ENCODE measurements at places on chromosomes 5 and 9.
A peak's percentile ranks its signal among the peaks of the same experiment; 100 is the strongest.

DNA sequence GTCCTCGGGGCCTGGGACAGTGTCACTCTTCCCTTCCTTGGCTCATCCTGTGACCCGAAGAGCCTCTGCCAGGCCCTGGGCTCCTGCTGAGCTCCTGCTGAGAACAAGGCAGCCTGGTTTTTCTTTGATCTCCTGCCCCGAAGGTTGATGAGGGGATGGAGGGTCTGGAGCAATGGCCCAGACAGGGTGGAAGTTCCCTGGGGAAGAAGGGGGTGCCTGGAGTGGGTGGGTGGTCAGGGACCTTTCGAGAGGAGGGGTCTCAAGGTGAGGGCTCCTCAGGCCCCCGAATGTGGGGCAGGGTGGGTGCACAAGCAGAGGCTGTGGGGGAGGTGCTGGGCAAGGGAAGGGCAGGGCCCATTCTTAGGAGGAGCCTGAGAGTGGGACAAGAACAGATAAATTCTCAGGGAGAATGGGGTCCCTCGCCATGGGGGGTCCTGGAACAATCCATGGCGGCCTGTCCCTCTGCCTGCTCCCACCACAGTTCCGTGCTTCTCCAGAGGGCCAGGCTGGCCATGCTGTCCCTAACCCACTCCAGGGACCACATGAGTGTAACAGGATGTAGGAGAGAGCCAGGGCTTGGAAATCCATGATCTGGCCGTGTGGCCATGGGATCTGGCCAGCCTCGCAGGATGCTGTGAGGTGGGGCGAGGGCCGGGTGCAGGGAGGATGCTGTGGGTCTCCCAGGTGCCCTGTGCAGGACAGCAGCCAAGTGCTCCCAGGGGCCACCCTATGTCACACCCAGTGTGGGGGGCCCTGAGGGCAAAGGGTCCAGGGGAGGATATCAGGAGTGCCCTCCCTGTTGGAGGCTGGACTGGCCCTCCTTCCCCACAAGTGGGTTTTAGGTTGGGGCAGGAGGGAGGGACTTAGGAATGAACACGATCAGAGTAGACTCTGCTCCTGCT is 128.5 kb upstream of the LPCAT1 start:
- DNase-seq, result no peak

- DNase-seq, result no peak
These were observed 14.8 kb upstream of the FSTL4 start for GRCh38 chr5:133627180-133627579.

DNA sequence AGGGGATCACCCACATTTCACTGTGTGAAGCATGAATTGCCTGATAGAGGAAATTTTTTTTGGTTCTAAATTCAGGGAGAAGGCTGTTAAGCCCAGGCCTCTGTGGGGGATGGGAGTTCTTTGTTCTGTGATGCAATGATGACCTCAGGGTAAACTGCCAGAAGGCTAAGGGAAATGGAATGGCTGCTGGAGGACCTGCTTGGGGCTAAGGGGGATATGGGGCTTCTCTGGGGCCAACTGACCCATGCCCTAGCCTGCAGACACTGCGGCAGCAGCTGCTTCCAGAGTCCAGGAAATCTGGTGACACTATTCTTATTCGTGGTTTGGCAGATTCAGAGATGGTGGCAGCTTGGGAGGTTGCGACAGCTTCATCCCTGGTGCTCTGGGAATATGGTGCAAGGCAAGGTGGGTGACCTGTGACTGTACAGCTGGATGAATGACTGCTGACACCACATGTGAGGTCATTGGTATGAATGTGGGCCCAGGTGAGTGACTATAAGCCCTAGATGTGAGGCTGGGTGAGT is 30.3 kb downstream of the VCP start:
- no peak for DNase-seq

- DNase-seq, result no peak
These were observed 84.4 kb upstream of the HSPA9 start for GRCh38 chr5:138659561-138659960.

GRCh38 chr9:130555968-130556367 is 23.4 kb upstream of the FUBP3 start:
- DNase-seq, result no peak

GRCh38 chr5:76641514-76642120 is 18.4 kb upstream of the F2RL2 start:
- peak; percentile 34 for DNase-seq

DNA sequence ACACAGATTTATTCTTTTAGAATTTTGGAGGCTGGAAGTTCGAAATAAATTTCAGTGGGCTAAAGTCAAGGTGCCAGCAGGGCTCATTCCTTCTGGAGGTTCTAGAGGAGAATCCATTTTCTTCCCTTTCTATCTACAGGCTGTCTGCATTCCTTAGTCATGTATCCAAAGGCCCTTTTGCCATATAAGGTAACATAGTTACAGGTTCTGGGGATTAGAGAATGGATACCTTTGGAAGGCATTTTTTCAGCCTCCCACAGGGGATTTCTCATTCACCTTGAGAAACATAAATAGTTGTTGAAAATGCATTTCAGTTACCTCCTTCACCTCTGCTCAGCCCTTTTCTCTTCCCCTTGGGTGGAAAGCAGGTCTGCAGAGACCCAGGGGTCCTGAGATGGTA is 280.0 kb upstream of the MAP3K1 start:
- no peak for DNase-seq

DNA sequence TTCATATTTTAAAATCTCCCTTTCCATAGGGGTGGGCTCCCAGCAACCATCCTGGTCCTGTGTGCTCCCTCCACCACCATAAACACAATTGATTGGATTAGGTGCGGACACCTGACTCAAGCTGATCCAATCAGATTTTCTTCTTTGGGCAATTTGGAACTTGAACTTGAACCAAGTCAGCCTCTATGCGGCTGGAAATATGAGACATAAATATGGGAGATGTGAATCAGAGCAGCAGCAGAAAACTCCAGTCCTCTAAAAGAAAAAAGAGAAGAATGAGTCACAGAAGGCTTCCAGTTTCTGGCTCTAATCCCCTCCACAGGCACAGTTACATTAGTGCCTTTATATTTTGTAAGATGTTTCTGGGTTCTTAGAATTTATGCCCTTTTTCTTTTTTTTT is 306.6 kb downstream of the MLLT3 start:
- DNase-seq, result no peak

DNA sequence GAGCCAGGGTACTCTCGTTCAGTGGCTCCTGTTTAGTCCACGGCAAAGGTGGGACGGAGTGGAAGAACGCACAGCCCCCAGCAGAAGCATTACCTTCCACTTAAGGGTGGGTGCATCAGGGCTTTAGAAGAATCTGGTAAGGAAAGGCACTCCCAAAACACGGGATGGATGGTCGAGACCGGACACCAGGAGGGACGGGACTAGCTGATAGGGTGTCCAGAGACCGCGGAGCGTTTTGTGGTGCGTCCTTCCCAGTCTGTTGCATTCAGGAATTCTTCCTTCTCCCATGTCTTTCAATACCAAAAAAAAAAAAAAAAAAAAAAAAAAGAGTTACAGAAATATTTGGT is 545 bp upstream of the CTSV start:
- no peak for DNase-seq

DNA sequence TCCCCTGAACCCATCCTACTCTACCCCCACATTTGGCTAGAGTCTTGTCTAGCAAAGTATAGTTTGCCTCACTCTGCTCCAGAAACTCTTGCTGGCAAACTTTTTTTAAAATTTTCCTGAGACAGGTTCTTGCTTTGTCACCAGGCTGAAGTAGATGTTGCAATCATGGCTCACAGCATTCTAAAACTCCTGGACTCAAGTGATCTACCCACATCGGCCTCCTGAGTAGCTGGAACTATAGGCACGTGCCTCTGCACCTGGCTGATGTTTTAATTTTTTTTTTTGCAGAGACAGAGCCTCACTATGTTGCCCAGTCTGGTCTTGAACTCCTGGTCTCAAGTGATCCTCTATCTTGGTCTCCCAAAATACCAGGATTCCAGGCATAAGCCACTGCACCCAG is 175.8 kb upstream of the FBXL17 start:
- DNase-seq, result no peak

GRCh38 chr5:119951330-119951934 is 322.1 kb downstream of the FAM170A start:
- DNase-seq, result no peak

- no peak for DNase-seq
These were observed 30.4 kb downstream of the PRDM6 start for GRCh38 chr5:123119334-123119986.

DNA sequence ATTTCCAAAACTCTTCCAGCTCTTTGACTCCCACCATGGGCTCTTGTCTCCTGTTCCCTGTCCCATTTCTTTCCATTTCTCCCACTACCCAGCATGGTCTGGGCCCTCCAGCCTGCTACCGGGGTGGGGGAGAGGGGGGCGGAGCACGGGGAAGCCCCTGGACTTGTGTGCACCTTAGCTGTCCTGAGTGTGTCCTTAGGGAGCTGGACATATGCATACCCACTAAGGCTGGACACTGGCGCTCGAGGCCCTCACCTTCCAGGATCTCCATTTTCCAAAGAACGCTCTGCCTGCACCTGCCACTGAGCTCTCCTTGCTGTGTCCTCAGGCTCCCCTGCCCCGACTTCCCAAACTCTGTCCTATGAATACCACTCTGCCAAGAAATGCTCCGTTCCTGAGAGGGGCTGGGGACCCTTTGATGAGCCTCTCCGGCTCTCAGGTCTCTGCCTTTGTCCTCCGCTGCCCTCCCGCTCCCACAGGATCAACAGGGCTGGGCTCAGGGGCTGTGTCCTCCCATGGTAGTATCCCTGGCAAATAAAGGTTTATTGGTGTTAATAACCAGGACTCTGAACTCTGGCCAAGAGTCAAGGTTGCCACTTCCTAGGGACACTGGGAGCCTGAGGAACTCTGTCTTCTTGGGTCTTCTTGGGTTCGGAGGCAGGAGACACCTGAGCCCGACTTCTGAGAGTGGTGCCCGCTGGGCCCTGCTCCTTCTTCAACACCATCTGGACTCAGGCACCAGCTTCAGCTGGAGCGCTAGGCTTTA is 831 bp upstream of the SHROOM1 start:
- no peak for DNase-seq

DNA sequence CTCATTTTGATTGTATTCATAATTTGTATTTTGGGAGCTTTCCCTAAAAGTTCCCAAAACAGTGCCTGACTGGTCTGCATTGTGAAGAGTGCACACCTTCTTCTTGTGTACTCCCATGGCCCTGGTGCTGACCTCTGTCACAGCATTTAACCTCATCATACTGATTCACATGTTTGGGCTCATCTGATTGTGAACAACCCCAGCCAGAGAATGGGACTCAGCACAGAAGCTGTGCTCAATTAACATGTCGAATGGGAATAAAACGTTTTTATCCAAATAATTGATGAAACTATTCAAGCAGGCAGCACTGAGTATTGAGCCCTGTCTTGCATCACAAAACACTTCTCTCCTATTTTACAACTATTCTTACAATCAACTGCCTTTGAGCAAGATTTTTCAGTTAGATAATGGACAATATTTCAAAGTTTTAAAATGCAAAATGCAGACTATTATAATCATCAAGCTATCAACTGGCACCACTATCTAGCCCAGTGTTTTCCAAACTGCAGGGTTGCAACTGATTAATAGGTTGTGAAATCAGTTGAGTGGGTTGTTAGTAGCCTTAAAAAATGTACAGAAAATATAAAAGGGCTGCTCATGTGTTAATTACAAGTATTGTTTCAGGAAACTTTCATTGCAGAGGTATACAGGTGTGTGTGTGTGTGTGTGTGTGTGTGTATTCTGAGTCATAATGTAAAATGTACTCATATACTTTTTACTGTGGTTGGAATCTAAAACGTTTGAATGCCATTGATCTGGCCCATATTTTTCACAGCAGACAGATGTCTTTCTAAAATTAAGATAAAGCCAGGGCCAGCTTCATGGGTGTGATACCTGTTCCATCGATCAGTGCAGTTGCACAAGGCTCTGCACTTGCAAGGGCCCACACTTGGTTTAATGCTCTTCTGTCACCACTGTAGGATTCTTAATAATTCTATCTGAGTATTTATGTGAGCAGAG is 190.5 kb downstream of the PIK3R1 start:
- no peak for DNase-seq

- DNase-seq, result no peak
These were observed 1.3 kb upstream of the SHISAL2B start for GRCh38 chr5:64688965-64689364.

DNA sequence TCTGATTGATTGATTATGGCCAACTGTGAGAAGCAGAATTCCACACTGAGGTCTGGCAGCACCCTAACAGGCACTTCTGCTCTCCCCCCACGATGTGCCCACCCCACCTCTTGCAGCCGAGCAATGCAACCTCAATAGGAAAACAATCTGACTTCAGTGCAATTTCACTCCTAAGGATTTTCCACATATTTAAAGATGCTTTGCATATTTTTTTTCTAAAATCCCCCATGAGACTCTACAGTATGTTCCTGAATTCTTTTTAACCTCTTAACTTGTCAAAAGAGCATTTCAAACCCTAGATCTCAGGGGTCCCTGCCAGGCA is 243.1 kb downstream of the AUH start:
- DNase-seq, result no peak

- DNase-seq, result no peak
These were observed 350 bp upstream of the ECPAS start for GRCh38 chr9:111484572-111484894.

DNA sequence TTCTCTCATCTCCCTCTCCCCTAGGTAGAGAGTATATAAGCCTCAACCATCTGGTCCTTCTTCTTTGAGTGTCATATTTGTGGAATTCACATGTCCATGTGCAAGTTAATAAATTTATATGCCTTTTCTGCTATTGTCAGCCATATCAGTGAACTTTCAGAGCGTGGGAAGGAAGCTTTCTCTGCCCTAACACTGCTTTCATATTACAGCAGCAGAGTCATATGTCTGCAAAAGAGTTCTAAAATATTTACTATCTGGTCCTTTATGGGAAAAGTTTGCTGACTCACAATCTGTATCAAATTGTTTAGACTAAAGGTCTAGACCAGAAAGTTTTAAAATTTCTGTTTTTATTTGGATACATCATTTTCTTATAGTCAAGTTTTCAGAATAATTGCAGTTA is 669.0 kb downstream of the LRRC70 start:
- no peak for DNase-seq

- no peak for DNase-seq
These were observed 11.9 kb upstream of the EQTN start for GRCh38 chr9:27308691-27309390.

- DNase-seq, result no peak
These were observed 35.0 kb downstream of the PRELID2 start for GRCh38 chr5:145800181-145800580.

GRCh38 chr9:72909428-72909827 is 43.4 kb downstream of the ALDH1A1 start:
- no peak for DNase-seq

DNA sequence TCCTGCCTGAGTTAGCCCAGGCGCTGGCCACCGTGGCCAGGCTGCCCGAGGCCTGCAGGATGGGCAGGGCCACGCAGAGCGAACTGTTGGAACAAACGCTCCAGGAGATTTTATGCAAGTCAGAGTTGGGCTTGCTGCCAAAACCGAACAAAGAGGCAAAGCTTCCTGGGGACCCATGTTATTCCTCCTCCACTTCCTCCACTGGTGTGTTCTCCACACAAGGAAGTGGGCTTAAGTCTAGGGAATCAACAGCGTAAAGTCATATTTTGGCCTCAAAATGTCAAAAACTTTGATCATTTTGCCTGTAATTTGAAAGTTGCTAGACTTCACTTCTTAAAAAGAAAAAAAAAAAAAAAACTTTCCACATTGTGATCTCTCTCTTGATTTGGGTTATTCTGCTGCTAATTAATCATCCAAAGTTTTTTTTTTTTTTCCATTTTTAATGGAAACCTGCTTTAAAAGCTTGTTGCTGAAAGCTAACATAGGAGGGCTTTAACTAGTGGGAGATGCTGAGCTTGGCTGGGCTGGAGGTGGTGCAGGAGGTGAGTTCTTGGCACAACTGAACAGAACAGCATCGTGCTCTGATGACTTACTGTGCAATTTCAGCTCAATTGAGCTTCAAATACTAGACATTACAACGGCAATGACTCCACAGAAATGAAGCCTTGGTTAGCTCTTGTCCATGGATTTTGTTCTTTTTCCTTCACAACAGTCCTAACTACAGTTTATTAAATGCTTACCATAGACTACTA is 73.0 kb downstream of the PTPDC1 start:
- DNase-seq, result peak; percentile 78
